Prostate gland (tissue), 2 donors: ENCODE measurements at places on chromosomes 4 and X.

DNA sequence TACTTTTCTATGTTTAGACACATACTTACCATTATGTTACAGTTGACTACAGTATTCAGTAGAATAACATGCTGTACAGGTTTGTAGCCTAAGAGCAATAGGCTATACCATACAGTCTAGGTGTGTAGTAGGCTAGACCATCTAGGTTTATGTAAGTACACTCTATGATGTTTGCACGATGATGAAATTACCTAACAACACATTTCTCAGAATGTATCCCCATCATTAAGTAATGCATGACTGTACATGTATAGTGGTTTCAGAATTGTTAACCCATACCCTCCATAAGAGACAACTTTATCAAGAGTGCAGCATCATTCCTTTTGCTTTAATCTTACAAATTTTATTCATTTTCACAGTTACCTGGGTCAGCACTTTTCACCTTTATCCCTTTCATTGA, 126.8 kb downstream of the CLCN5 start:
- no peak for DNase-seq

DNA sequence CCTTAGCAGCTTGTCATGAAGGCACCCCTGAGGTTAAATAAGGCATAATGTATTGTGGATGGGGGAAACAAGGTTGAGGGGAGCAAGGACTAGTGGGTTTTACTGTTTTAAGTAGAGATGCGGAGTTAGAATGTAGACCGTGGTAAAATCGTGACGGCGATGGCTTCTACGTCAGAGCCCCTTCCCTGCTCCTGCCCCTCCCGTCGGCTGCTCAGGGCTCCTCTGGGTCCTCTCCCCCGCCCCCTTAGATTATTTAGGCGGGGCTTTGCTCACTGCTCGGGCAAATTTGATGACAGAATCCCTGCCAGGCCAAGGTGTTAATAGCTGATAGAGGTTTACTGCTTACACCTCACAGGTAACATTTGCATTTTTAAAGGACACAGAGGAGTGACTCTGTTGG, 2.3 kb downstream of the FRMPD3 start:
- no peak for DNase-seq

GRCh38 chr4:27779827-27780226, 919.2 kb downstream of the STIM2 start:
- no peak for DNase-seq

DNA sequence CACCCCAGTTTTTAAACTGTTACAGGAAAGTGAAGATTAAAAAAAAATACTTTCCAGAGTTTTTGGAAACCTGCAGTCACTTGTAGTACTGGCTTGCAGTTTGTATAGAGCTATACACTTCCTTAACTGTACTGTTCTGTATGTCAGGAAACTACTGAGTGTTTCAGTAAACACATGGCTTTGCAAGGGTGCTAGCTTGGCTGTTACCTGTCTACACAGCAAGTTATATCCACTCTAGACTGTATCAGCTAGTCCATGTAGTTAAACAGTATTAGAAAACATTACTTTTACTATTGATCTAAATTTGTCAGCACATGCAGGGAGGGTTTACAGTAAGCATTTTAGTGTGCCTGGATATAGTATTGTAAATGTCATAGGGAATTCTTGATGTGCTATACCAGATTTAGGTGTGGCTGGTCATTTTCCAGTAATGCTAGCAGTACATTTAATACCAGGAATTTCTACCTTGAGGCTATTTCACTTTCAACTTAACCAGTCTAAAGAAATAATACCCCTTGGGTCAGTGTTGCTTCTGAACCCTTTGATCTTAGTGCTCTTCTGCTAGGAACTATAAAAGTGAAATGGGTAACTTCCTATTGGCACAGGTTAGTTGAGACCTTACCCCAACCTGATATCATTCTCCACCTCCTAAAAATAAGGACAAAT, 192.3 kb upstream of the ANKRD50 start:
- DNase-seq: no peak

GRCh38 chr4:1592068-1592708, 91.9 kb downstream of the FAM53A start:
- DNase-seq: no peak

DNA sequence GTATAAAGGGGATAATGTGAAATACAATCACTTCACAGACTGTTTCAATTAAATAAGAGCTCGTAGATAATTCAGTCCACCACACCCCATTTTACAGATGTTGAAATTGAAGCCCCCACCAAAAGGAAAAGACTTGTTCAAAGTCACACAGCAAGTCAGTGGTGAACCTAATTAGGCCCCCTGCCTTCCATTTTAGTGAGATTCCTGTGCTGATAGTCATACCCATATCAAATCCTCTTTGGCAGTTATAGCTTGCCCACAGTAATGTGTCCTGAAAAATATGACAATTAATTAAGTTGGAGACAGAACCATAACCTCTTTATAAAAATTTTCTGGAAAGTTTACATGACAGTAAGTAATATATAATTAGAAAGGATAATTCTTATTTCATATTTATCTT, 58.0 kb downstream of the AR start:
- no peak for DNase-seq

- no peak for DNase-seq
These were observed 71.6 kb downstream of the FAM114A1 start for GRCh38 chr4:38939165-38939564.

DNA sequence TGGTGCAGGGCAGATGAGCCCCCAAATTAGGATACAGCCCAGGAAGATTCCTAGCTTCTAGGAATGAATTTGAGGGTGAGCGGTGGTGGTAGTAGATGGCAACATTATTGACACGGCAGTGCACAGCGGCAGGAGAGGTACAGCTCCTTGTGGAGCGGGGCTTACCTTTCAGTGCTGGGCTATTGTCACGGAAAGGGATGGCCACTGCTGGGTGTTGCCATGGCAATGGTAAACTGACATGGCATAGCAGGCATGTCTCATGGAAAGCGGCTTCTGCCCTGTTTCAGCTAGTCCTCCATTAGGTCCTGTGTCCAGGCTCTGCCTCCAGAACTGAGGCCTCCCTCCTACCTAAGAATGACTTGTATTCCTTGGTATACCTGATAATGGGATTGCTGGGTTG, 81.8 kb upstream of the WDR1 start:
- DNase-seq: no peak

DNA sequence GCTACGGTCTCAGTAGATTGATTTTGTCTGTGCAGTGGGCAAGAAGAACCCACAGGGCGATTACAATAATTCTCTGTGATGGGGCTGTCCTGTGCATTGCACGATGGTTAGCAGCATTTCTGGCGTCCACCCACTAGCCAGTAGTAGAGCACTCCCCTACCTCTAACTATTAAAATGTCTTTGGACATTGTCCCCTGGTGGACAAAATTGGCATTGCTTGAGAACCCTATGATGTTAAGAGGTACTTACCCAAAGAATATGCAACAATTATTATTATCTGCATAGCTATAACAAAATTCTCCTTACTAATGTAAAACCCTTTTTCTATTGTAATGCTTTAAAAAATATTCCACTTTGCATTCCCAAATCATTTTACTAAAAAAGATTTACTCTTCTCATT, 109.5 kb upstream of the VCX3A start:
- no peak for DNase-seq

DNA sequence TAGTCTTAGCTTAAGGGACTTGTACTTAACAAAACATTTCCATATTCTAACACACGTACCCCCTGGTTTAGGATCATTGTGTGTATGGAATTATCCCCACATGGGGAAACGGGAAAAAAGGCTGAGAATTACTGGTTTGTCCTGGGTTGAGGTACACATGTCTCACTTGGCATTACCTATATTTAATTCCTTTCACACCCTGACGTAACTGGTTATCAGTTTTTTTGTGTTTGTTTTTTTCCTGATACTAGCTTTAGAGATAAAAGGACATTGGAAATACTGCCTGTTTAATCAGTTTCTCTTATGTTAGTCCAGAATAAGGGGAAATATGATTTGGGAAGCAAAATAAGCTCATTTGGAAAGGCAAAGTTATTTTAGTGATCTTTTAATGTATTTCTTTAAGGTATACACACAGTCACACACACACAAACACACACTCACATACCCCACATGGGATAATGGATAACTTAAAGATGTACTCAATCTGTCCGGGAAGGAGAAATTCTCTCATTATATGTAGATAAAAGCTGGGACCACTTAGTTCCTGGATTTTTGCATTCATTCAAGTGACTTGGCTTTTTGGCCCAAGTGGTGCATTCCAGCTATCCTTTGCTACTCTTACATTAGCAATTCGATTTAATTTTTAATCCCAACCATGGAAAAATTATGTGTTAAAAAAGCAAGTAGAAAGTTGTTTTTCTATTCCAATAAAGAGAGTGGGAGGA, 13.0 kb downstream of the SEPTIN11 start:
- no peak for DNase-seq

GRCh38 chrX:72568406-72569092, 4.1 kb downstream of the HDAC8 start:
- no peak for DNase-seq

DNA sequence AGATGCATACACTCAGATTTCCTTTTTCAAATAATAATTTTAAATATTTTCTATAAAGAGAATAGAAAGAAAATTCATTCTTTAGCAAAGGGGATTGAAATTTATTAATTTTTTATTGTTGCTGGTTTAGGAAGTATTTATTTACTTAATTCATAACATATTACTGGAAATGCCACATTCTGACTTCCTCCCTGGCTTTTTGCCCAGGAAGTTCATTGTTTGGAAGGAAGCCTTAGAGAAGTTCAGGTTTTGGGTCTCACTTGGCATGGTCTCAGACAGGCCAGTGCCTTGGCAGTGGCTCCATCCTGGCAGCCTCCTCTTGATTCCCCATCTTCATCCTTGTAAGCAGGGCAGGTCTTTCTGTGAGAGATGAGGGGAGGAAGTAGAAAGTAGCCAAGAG, 50.5 kb downstream of the IL15 start:
- no peak for DNase-seq
